Uterus (tissue), 4 donors: ENCODE measurements at places on chromosomes 3 and 15. TPM values are rescaled to one million over a fixed set of nuclear protein-coding genes. Genes with fewer than 3 reads are reported as not detected.

Gene CAMP
- 3.1 TPM for total RNA-seq

Gene DISP2
- total RNA-seq: 0.14 TPM

Gene SLC24A5
- total RNA-seq: 0.29 TPM

Gene IGSF11
- total RNA-seq: not detected

Gene OXNAD1
- 14.7 TPM for total RNA-seq

Gene DLEC1
- not detected for total RNA-seq

- no peak for DNase-seq
- no peaks in the 10 kb centered on the region for H3K36me3 ChIP-seq
- no peak overlapping the region for H3K27ac ChIP-seq
- no peaks in the 10 kb centered on the region for H3K27me3 ChIP-seq
- H3K4me3 ChIP-seq: no peak overlapping the region
These were observed 602.9 kb downstream of the NTRK3 start for GRCh38 chr15:87653646-87654045.

DNA sequence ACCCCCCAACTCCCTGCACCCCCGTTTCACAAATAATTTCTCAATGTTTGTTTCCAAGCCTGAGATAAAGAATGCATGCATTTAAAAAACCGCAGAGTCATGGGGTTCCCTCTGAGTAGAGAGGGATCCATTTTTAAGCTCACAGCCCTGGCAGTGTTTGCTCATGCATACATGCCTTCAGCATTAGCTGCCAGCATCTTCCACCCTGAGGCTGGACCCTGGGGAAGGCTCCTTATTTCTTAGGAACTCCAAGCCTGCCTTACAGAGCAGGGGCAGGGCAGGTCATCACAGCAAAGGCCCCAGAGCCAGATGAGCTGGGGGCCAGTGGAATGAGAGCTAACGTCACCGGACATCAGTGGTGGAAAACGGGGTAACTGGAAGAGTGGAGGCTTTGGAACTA, 31.3 kb downstream of the TLE3 start:
- H3K4me3 ChIP-seq: no peak overlapping the region
- peaks cover 10% of the 10 kb centered on the region for H3K4me1 ChIP-seq
- no peak overlapping the region for H3K27ac ChIP-seq

- DNase-seq: no peak
- no peaks in the 10 kb centered on the region for H3K36me3 ChIP-seq
- no peaks in the 10 kb centered on the region for H3K4me1 ChIP-seq
- no peak overlapping the region for H3K27ac ChIP-seq
- no peaks in the 10 kb centered on the region for H3K27me3 ChIP-seq
These were observed 126.3 kb upstream of the NANOGP8 start for GRCh38 chr15:35211240-35211902.

GRCh38 chr15:38883987-38884386, 319.4 kb upstream of the RASGRP1 start:
- no peak for DNase-seq
- no peaks in the 10 kb centered on the region for H3K27me3 ChIP-seq
- H3K36me3 ChIP-seq: no peaks in the 10 kb centered on the region
- no peak overlapping the region for H3K4me3 ChIP-seq

DNA sequence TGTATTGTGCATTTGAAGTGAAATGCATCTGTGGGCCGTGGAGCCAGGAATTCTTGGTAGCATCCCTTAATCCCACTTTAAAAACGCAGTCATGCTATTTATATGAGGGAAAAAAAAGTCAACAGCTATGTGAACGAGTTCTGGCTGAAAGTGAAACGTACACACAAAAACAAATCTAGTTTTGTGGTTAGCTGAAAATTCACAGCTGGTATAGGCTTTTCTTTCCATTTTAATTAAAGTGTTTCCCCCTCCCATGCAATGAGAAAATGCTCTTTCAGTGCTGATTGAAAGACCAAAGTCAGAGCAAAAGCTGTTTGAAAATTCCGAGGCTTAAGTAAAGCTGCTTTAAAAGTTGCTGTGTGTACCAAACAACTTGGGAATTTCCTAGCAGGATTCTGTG, 297.4 kb downstream of the PLCL2 start:
- H3K27ac ChIP-seq: no peak overlapping the region
- H3K4me3 ChIP-seq: no peak overlapping the region
- H3K27me3 ChIP-seq: no peaks in the 10 kb centered on the region
- H3K4me1 ChIP-seq: no peaks in the 10 kb centered on the region
- H3K36me3 ChIP-seq: no peaks in the 10 kb centered on the region

GRCh38 chr3:163185721-163186350, 1689.2 kb downstream of the OTOL1 start:
- H3K4me1 ChIP-seq: no peaks in the 10 kb centered on the region
- no peaks in the 10 kb centered on the region for H3K27me3 ChIP-seq
- H3K27ac ChIP-seq: no peak overlapping the region
- DNase-seq: no peak
- no peak overlapping the region for H3K4me3 ChIP-seq

DNA sequence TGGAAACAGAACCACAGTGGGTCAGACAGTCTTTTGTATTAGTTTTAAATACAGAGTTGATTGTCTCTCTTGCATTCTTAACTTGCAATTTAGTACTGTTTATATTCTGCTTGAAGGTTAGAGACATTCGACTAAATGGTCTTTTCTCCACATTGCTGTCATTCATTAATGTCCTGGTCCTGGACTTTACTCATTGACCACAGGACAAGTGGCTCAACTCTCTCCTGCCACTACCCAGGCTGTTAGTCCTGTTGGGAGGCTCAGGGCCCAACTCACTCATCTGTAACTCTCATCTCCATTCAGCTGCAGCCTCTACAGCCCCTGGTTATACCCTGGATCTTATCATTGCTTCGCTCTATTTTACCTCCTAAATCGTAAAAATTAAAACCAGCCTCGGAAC, 427.4 kb downstream of the LPP start:
- H3K4me1 ChIP-seq: no peaks in the 10 kb centered on the region
- no peak overlapping the region for H3K4me3 ChIP-seq
- H3K27ac ChIP-seq: no peak overlapping the region
- no peak for DNase-seq
- H3K27me3 ChIP-seq: no peaks in the 10 kb centered on the region

GRCh38 chr3:116035429-116035828, 409.9 kb downstream of the LSAMP start:
- H3K4me1 ChIP-seq: no peaks in the 10 kb centered on the region
- H3K27me3 ChIP-seq: no peaks in the 10 kb centered on the region
- no peaks in the 10 kb centered on the region for H3K36me3 ChIP-seq
- no peak for DNase-seq
- H3K4me3 ChIP-seq: no peak overlapping the region

DNA sequence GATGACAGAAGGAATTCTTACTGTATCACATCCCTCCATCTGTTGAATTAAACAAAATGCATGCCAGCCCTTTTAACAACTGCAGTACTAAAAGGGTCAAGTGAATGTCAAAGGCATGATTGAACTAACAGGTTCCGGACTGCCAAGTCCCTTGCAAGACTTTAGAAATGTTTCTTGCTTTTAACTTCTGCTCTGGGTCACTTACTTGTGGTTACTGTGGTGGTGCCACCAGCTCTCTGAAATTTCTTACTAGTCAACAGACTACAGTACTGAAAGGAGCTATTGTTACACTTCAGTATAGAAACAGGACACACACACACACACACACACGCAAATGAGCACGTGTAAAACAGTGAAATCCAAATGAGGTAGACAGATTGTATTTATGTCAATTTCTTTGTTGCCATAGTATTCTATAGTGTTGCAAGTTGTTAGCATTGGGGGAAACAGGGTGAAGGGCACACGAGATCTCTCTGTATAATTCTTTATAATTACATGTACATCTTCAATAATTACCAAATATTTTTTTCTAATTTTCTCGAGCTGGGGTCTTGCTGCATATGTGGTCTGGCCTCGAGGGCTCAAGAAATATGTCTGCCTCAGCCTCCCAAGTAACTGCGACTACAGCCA, 79.9 kb upstream of the SLC25A26 start:
- H3K27ac ChIP-seq: no peak overlapping the region
- no peak overlapping the region for H3K4me3 ChIP-seq
- H3K4me1 ChIP-seq: no peaks in the 10 kb centered on the region
- DNase-seq: no peak
- no peaks in the 10 kb centered on the region for H3K36me3 ChIP-seq

GRCh38 chr3:107524841-107525643, 2.3 kb downstream of the BBX start:
- H3K27ac ChIP-seq: peak overlapping the region; percentile 93
- peak overlapping the region; percentile 69 for H3K4me3 ChIP-seq
- peak; percentile 51 for DNase-seq
- no peaks in the 10 kb centered on the region for H3K27me3 ChIP-seq
- no peaks in the 10 kb centered on the region for H3K4me1 ChIP-seq

GRCh38 chr3:195156286-195156890, 114.6 kb downstream of the XXYLT1 start:
- H3K27ac ChIP-seq: peak overlapping the region; percentile 82
- H3K36me3 ChIP-seq: no peaks in the 10 kb centered on the region
- no peak overlapping the region for H3K4me3 ChIP-seq
- H3K27me3 ChIP-seq: no peaks in the 10 kb centered on the region
- DNase-seq: no peak

DNA sequence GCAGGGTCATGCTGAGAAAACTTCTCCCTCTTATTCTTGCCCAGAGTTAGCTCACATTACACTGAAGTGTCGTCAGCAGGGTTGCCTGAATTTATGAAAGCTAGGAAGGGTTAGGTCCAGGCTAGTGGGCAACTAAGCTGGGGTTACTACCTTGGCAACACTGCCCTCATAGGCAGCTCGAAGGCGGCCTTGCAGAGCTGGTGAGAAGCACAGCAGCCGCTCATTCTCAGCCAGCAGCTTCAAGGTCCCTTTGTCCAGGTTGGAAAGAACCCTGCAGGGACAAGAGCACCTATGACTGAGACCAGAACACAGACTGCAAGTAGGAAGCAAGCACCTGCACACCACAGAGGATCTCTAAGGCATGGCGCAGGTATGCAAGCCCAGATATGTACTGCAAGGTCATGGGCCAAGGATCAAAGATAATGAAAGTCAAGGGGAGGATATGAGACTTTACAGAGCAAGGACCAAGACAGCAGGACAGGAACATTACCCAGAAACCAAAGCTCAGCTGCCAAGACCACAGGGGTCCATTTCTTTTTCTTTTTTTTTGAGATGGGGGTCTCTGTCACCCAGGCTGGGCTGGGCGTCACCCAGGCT, 2.8 kb downstream of the CDAN1 start:
- H3K4me3 ChIP-seq: no peak overlapping the region
- no peaks in the 10 kb centered on the region for H3K36me3 ChIP-seq
- DNase-seq: no peak
- H3K4me1 ChIP-seq: no peaks in the 10 kb centered on the region
- no peaks in the 10 kb centered on the region for H3K27me3 ChIP-seq
- H3K27ac ChIP-seq: no peak overlapping the region

DNA sequence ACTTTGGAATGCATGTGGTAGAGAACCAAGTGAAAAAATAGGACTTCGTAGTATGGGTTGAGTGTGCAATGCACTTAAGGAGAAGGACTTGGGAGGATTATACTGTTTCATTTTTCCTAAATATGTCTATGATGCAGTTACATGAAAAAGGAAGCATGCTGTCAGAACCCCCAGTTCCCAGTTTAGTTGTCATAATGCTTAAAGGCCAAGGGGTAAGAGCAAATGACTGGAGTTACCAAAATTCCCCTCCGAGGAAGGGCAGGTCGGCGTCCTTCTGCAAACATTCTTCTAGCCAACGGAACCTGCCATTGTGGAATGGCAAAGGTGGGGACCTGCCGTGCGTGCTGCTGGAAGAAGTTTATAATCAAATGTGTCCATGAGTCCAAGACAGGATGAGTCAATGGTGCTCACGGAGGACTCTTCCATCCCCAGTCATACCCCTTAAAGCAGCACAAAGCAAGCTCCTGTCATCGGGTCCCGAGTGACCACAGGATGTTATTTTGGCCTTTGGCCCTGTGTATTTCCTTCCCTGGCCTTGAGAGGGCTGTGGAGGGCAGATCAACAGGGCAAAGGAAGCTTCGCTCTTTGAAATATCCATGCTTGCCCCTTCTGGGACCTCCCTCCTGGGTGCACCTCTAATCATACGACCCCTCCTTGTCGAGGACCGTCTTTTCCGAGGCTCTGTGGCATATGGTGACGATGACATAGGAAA, 93.2 kb downstream of the SLCO3A1 start:
- H3K36me3 ChIP-seq: no peaks in the 10 kb centered on the region
- no peaks in the 10 kb centered on the region for H3K27me3 ChIP-seq
- H3K4me3 ChIP-seq: no peak overlapping the region
- no peak overlapping the region for H3K27ac ChIP-seq
- no peak for DNase-seq
- H3K4me1 ChIP-seq: peaks cover 9% of the 10 kb centered on the region

DNA sequence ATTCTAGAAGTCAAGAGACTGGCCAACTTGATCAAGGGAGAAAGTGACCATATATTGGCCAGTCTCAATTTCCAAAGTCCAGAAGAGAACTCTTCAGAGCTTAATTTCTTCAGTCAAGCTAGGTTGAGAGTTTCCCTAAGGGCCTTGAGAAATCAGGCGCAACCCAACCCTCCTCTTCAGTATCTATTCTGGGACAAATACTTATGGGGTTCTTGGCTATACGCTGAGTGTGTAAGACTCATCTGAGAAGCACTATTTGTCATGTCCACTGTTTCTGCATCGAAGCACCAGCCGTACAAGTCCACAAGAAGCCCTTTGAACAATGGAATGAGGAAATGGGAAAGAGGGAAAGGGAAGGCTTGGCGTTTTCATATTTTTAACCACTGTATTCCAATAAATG, 379.5 kb downstream of the CTNNB1 start:
- no peak overlapping the region for H3K4me3 ChIP-seq
- no peaks in the 10 kb centered on the region for H3K36me3 ChIP-seq
- no peaks in the 10 kb centered on the region for H3K4me1 ChIP-seq
- H3K27me3 ChIP-seq: no peaks in the 10 kb centered on the region

DNA sequence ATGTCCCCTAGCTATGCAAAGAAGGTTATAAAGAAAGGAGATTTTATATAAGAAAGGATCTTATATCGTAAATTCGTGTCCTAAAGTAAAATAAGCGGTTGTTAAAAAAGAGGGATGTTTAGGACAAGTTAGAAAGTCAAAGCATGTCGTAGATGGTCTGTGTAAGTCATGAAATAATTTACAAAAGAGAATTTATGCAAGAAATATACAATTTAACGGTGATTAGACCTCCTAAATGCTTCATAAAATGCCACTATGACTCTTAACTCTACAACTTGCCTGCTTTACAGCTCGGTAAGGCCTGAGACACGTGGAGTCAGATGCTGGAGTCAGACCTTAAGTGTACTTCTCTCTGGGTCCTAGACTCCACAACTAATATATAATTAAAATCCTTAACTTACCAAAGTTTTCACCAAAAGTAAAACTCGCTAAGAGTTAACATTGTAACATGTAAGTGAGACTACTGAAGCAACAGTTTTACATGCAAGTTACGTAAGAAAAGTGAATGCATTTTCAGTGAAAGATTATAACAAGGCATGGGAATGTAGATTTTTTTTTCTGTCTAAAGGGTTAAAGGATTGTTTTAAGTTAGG, 13.3 kb upstream of the SRPRB start:
- no peak for DNase-seq
- H3K27ac ChIP-seq: no peak overlapping the region
- no peak overlapping the region for H3K4me3 ChIP-seq
- H3K36me3 ChIP-seq: no peaks in the 10 kb centered on the region
